Large intestine (tissue), 12 donors: ENCODE measurements at places on chromosomes 6 and 20.

DNA sequence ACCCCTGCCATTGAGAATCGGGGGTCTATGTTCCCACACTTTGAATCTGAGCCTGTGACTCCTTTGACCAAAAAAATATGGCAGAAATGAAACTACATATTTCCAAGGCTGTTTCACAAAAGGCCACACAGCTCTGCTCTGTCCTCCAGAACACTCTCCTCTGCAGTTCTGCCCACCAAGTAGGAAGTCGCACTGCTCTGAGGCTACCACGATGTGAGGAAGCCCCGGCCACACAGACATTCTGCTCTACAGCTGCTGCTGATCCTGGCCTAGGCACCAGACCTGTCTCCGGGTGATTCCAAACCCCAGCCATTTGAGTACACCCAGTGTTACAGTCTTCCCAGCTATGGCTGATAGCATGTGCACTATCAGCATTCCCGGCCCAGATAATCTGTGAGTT is 85.1 kb downstream of the LYRM4 start:
- no peak for DNase-seq

DNA sequence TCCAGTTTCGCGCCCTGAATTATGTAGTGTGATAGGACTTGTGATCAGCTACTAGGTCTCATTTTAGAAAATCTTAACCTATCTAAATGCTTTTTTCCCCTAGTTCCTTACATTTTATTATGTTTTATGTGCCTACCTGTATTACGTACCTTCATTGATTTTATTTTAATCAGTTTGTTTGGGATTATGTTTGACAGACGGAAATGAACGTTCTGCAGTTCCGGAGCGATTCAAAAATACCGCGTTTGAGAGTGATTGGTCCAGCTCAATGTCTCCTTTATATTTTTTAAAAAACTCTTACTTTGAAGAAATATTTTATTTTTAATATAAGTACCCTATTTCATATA is 114.3 kb upstream of the BTN3A2 start:
- no peak for DNase-seq

GRCh38 chr20:1654996-1655395 is 2.6 kb downstream of the SIRPG start:
- DNase-seq: no peak

- DNase-seq: no peak
These were observed 10.1 kb upstream of the BAG2 start for GRCh38 chr6:57162028-57162427.

- DNase-seq: no peak
These were observed 231.5 kb downstream of the C6orf118 start for GRCh38 chr6:165077876-165078275.

DNA sequence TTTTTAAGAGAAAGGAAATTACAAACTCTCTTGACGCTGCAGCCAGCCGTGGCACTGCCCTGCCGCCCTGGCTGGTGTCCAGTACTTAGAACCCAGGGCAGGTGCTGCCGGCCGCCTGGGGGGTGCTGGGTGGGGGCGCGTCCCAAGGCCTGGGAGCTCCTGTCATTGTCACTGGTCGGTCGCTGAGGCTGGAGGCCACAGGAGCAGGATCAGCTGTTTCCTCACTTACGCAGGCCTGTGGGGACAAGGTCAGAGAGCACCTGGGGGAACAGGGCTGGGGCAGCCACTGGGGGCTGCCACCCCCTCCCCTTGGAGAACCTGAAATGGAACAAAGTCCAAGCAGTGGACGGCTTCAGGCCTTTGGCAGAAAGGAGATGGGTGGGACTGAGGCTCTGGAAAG is 5.6 kb downstream of the BIRC7 start:
- DNase-seq: no peak

GRCh38 chr6:4369616-4370015 is 234.2 kb upstream of the ECI2 start:
- no peak for DNase-seq

DNA sequence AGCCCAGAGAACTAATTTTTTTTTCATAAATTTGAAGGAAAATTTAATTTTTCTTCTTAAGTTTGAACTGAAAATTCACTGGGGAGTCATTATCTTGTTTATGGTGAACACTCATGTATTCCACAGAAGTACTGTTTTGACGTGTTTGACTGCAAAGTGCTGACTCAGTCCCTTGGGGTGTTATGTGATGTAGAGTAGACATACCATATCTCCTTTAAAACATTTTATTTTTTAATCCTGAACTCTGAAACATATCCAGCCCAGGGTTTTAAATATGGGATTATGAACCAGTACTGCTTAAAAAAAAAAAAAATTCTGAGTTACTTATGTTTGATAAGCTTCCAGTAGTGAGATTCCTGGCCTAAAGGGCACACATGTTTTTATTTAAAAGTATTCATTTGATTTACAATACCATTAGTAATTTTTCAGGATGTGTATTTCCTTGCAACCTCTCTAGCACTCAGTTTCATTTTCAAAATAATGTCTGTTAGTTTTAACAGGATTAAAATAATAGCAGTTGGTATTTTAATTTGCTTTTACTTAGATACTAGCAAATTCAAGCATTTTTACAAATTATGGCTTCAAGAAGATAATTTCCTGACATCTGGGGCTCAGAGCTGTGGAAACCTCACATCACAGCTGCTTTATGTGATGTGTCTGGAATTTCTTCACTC is 81.7 kb upstream of the PDE10A start:
- no peak for DNase-seq

DNA sequence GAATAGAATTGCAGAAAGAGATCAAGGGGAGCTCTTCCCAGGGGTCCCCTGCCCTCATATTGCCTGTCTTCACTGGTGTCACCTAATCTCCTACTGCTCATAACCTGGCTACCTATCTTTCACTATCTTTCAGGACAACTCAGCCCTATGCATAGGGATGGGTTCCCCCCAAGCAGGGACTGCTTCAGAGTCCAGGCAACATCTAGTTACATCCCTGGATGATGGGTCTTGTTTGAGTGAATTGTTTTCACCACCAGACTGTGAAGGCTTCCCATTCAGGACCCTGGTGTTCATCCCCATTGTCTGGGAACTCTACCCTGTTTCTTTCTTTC is 850 bp upstream of the HECA start:
- DNase-seq: peak; percentile 35

DNA sequence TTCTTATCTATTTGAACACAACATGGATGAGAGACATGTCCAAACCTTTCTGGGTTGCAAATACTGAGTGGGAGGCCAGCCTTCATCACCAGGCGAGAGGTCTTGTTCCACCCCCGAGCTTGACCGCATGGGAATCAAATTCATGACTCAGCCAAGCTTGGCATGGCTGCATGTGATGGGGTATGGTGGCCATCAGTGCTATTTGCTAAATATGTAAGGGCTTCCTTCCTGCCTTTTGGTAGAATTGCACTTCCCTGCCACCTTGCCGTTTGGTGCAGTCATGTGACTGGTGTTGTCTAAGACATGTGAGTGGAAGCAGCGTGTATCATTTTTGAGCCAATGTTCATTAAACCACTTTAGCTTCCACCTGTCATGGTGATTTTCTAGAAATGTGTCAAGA is 508.9 kb upstream of the SULF2 start:
- no peak for DNase-seq

GRCh38 chr6:29964887-29965562 is 22.7 kb downstream of the HLA-A start:
- peak; percentile 89 for DNase-seq
